Activated T-helper 1 cell treated with anti-CD3 and anti-CD28 coated beads, Interleukin-2, amount 50 U/mL, for 16 hours (primary cell): ENCODE measurements at places on chromosomes 3 and 15.

DNA sequence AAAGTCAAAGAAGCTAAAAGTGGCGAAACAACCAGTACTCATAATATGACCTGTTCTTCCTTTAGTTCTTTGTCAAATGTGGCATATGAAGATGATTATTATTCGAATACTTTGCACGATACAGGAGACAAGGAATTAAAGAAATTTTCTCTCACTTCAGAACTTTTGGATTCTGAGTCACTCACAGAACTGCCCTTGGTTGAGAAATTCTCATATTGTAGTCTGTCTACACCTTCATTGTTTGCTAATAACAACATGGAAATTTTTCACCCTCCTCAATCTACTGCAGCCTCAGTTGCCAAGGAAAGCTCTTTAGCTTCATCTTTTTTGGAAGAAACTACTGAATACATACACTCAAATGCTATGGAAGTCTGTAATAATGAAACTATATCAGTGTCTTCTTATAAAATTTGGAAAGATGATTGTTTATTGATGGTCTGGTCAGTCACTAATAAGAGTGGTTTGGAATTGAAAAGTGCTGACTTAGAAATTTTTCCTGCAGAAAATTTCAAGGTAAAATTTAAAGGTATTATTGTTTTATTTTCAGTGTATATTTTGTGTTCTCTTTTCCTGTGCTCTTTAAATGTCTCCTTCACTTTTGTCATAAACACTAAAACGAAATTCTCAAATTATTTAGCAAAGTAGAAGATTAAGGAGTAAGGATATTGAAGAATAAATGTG lies 89.0 kb downstream of the AP4E1 start:
- no peak for DNase-seq

DNA sequence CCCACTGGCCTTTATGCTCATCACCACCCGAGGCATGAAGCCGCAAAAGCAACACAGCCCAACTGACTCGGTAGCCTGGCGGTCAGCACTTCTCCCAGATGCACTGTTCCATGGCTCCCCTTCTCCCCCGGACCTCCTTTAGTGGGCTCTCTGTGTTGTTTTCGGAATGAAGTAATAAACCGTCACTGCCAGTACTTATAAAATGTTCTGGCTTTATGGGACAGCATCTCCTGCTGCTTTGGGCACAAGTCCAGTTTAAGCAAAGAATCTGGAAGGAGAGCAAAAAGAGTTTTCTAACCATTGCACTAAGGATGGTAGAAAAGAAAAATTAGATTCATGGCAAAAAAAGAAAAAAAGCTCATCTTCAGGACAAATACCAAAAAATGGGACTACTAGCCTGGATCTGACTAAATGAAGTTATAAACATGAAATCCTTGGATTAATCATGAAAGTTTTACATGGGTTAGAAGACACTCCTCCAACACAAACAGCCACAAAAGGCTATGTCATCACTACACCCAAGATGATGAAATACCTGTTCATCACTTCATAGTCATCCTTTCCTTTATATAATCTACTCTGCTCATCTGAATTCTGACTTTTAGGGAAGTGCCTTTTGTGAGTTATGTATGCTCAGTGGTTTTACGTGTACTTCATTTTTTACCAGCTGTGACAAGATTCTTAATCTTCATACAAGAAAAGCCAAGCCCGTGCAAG lies 89.5 kb upstream of the UBE2E2 start:
- DNase-seq = no peak

- DNase-seq = no peak
Observed at GRCh38 chr3:178520451-178520850, 15.8 kb upstream of the KCNMB2 start.

DNA sequence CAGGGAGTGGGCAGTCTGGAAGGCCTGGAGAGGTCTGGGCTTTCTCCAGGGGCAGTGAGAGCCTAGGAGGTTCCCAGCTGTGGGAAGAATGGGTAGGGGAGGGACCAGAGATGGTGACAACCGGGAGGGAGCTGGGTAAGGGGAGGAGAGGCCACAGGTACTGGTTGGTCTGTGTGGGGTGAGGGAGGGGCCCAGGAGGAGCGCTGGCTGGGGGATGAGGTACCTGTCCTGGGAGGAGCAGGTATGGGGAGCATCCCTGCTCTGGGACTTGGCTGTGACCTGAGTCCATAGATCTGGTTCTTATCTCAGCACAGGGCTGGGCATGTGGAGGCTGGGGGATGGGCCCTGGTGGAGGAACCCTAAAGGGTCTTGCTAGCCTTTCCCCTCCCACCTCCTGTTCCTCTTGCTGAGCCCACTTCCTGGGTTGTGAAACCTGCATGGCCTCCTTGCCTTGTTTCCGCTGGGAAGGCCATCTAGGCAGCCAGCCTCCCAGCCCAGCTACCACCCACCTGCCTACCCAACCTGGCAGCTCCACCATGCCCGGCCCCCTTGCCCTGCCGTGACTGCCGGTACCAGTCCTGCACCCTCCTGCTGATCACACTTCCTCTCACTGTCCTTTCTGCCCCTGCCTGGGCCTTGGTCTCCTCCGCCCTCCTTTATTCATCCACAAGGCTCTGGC lies 11.0 kb downstream of the PRKCD start:
- no peak for DNase-seq

- no peak for DNase-seq
Observed at GRCh38 chr3:5357089-5357488, 169.6 kb downstream of the EDEM1 start.

DNA sequence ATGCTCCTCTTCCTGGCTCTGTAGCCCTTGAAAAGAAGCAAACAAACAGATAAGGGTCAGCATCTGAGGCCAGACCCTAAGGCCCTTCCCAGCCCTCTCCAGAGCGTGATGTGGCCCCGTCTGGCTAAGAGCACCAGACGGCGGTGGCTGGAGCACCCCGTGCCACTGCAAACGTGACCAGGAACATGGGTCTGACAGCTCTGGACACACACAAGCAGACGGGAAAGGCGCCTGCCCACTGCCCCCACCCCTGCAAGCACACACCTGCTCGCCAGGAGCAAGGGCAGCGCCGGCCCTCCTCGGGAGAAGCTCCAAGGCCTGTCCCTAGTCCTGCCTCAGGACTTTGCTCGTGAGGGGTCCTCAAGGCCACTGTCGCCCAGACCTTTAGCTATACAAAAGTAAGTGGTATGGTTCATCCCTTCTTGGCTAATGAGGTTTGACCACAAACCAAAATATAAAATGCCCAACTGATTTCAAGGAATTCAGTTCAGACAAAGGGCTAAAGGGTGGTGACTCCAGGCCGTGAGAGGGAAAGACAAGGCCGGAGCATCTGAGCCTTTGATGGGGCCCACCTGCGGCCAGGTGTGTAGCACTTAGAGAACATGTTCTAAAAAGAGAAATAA lies 90.4 kb downstream of the XXYLT1 start:
- no peak for DNase-seq

DNA sequence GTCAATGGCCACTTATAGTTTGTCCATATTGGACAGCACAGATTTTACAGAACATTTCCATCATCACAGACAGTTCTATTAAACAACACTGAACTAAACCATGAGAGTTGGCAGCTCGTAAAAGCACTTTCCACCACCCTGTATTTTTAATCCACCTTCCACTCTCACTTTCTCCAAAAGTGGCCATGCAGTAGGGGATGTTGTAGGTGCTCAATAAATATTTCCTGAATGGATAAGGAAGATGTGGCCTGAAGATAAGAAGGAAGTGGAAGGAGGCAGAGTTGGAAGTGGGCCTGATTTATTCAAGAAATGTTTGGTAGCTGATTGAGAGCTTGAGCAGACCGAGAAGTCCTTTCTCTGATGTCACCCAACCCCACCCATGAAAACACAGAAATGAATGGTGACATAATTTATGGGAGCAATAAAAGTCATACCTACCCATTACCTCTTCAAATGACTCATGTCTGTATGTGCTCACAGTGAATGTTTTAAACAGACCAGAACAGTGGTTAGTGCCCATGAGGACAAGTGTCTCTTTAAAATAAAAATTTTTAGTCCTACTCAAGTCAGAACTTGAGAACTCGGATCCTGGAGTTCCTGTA lies 39.6 kb upstream of the CTNNB1 start:
- no peak for DNase-seq

DNA sequence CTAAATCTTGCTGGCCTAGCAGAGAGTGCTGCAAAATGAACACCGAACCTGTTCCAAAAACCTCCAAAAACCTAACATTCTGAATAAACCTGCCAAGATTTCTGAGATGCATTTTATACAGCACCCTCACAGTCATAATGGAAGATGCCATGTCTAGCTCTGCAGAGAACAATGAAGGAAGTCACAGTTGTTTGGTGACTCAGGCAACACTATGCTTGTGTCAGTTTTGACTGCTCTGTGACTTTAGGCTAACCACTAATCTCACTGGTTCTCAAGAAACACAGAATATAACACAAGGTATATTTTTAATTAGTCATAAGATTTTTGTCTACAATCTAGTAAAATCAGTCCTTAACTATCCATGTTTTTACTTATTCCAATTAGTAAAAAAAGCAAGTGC lies 606.6 kb downstream of the TBL1XR1 start:
- no peak for DNase-seq

GRCh38 chr3:167684388-167684993 lies 30.7 kb upstream of the WDR49 start:
- no peak for DNase-seq

DNA sequence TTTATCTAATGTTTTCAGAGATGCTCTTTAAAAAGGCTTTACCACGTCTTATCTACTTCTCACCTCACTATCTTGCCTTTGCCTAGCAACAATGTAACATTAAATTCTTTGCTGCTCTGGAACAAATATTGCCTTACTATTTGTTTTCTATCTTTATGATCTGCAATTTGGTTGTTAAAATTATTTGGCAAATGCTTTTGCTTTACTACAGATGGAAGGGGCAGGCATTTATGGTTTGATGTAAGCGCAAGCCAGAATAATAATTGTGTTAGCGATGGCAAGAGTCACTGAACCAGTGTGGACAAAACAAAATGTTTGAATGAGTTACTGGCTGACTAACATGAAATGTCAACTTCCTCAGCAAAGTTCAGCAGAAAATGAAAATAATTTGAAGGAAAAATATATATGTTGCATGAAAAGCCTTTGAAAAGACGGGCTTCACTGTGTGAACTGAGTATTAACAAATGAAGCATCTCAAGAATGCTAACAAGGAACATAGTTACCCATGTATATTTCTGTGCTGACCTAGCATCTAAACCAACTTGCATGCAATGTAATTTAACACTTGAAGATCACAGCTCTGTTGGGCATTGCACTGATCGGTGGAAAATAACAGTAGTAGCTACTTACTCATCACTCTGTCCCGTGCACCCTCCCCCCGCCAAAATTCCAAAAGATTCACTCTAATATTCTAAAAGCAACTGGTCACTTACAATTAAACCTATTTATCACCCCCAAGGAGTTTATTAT lies 454.0 kb upstream of the ARHGEF26 start:
- no peak for DNase-seq

DNA sequence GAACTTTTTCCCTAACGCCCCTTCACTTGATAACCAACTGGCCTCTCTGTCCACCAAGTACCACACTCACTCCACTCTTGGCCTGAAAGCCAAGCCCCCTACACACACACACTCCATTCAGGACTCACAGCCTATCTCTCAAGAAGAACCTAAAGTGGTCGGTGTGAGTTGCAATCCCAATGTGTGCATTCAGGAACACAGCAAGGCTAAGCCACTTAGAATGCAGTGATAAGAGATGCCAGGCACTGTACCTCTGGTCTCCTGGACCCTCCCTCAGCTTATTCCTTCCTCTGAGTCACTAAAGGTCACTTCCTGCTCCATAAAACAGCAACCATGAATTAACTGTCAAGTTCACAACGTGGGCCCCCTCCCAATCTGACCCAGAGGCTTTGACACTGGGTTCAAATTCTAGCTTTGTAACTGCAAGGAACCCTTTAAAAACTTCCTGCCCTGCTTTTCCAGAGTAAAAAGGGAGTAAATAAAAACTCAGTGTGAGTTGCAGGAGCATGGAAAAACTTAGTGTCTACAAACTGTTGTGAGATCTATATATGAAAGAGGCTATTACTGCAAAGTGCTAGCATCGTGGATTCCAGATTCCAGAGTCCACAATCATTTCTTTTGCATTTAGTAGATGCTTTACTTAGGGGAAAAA lies 17.6 kb upstream of the KCNMB3 start:
- no peak for DNase-seq

DNA sequence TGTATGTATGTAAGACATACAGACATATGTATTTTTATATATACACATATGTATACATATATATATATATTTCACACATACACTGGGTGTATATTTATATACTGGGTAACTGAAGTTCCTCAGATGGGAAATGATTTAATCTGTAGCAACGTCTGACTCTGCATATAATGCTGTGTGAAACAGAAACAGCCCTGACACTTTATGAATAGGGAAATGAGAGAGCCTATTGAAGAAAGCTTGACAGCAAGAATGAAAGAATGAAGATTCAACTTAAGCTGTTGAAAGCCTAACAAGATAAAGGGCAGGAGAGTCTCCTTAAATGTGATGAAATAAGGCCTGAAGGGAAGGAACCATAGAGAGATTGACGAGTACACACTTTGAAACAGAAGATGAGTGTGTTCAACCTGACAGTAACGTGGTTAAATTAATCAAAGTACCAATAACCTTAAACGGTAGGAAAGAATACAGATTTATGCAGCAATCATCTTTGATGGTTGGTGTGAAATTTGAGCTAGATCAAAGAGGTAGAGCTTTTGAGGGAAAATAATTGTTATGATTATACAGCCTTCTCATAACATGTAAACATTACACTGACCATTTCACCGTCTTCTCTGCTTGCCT lies 169.9 kb downstream of the MECOM start:
- no peak for DNase-seq

DNA sequence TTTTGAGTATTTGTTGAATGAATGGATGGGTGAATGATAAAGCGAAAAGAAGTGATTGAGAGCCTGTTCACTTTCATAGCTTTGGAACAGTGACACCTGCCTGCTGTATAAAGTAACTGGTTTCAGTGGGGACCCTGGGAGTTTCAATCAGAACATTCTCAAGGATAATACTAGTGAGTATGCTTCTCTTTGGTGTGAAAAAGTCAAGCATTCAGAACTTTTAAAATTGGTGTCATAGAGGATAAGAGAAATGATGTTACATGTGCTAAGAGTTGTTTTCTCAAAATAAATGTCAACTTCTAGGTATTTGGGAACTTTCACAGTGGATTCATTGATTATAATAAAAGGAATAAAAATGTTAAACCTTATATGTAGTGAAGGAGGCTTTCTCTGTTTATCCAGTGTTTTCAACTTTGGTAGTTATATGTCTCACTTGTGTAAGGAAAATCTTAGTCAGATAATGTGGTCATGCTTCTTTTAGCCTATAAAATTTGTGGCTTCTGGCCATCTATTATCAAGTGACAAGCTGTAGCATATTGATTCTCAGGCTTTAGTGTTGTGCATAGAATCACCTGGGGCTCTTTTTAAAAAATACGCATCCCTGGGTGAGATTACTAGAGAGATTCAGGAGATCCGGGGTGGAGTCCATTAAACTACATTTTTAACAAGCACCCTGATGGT lies 11.9 kb downstream of the LRCH3 start:
- no peak for DNase-seq
